T-helper 2 cell (primary cell): ENCODE measurements at places on chromosomes 5 and 9.

GRCh38 chr9:132562306-132562573, 20.2 kb upstream of the BARHL1 start:
- DNase-seq = no peak

DNA sequence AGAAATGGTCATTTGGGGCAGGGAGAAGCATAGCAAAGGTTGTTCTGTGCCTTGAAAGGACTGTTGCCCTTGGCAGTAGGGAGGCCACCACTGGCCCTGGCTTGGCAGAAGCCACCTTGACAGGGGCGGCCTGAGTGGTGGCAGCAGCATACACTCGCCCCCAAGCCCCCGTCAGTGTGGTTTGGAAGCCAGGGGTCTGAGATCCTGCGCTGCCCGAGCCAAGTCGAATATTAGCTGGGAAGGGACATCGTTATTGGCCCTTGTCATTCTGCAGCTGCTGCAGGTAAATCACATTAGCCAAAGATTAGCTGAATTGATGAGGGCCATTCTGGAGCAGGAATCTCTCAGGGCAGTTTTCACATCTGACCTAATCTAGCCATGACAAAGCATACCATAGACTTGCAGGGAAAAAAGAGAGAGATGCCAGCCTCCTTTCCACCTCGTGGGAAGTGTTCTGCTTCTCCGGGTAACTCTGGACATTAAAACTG, 9.0 kb downstream of the OLFM1 start:
- no peak for DNase-seq

- DNase-seq = no peak
Measured at GRCh38 chr5:164094291-164094690, 588.9 kb downstream of the MAT2B start.

- DNase-seq = no peak
Measured at GRCh38 chr5:135205632-135206349, 171.8 kb upstream of the PITX1 start.

DNA sequence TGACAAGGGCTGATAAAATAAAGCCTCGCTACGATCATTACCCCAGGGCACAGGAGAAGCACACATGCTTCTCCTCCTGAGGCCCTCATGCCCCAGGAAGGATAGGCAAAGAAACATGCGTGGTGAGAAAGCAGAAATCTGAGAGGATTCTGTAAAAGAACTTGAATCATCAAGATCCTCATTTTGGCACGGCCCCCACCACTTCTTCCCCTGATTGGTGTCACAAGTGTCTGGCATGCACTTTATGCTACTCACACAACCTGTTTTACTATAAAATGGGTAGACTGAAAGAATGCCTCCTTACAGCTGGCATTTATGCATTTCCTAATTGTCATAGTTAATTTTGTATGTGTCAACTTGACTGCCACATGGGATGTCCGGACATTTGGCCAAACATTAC, 32.1 kb downstream of the PCA3 start:
- DNase-seq = no peak

GRCh38 chr9:37972351-37972848, 68.5 kb upstream of the SLC25A51 start:
- DNase-seq = no peak
